ENCODE measurements at places on chromosomes 2 and 18.

GRCh38 chr2:108988796-108989713 is at the start of gene EDAR:
Gene EDAR (minus strand): TSS chr2:108989220. CDS start chr2:108931014, 58,206 bp downstream.
- peak; percentile 76 for DNase-seq

- DNase-seq, result no peak
These were observed 144.1 kb downstream of the SMAD7 start for GRCh38 chr18:48806551-48807261.

DNA sequence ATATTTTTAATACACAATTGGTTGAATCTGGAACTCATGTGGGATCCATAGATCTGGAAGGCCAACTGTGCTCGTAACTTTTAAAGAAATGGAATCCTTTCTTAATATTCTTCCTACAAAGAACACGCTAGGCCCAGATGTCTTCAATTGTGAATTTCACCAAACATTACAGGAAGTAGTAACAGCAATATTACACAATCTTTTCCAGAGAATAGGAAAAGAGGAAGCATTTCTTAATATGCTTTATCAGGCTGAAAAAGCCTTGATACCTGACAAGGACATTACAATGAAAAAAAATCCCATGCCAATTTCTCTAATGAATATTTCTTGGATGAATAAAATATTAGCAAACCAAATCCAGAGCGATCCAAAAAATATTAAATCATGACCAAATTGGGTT is 80.3 kb upstream of the HAAO start:
- no peak for DNase-seq

GRCh38 chr2:238202326-238203093 is 985 bp downstream of the ILKAP start:
- peak; percentile 79 for DNase-seq

GRCh38 chr2:208491641-208492040 is 85.0 kb downstream of the PTH2R start:
- no peak for DNase-seq

DNA sequence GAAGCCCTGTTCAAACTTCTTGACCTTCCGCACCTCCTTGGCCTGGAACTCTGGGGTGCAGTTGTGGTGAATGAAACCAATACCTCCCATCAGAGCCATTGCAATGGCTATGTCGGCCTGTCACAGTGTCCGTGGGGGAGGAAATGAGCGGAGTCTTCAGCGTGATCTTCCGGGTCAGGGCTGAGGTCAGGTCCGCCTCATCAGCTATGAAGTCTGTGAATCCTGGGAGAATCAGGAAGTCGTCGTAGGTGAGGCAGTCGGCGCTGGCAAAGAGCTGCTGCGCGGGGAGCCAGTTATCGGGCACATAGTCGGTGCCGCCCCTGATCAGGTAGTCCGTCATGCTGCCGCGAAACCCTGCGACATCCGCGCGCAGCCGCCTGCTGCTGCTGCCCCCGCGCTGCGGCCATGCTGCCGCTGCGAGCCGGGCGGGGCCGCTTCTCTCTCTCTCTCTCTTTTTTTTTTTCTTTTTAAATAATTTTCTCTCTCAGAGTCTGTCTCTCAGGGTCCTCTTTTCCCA is 154.1 kb upstream of the ZSWIM2 start:
- no peak for DNase-seq

DNA sequence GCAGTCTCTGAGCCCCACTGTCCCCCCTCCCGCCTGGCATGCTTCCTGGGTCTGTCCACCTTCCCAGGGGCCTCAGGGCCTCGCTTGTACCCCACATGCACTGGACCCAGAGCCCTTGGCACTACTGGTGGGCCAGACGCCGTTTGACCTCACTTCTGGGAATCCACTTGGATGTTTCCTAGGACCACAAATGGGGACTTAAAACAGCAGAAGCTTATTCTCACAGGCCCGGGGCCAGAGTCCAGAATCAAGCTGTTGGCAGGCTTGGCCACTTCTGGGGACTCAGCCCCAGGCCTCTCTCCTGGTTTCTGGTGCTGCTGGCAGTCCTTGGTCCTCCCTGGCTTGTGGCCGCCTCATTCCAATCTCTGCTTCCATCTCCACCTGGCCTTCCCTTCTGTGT is 19.6 kb downstream of the ANO7 start:
- no peak for DNase-seq

DNA sequence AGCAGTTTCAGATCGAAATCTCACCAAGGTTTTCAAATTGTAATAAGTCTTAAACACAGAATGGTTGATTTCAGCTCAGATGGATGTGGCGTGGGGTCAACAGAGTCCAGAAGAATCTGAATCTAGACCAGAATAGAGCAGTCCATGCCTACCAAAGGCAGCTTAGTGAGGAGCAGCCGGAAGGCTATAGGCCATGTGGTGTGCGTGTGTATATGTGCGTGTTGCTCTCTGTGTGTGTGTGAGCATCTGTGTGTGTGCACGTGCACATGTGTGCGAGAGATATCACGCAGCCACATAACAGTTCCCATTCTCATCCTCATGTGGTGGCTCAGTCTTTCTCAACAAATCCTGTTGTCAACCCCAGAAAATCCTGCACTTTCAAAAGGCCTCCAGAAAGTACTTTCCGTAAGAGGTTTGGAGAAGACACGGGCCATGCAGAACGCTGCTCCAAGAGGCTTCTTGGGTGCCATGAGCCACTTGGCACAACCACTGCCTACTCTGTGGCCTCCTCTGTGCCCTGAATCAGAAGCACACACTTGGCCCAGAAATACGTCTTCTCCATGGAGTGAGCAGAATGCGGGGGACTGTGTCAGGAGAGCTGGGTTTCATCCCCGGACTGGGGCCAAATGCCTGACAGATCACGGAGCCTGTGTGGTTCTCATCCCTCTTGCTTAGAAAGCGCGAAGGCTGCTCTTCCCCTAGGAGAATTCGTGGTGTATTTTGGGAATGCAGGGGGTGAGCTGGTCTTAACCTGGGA is 67.3 kb downstream of the ACKR3 start:
- no peak for DNase-seq

GRCh38 chr18:1653873-1654272 is 749.2 kb downstream of the ADCYAP1 start:
- DNase-seq, result no peak

DNA sequence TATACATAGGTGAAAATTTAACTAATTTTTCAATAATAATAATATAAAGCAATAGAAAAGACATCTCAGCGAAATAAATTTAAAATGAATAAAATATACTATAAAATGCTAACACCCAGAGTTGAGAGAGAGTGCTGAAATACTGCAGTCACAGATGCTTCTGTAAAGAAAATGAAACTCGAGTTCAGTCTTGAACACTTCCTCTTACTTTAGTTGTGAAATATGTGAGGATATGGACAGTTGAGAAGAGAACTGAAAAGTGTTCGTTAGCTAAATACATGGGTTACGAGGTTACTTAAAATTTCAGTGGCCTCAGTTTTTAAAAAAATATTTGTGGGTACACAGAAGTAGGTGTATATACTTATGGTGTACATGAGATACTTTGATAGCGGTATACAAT is 106.8 kb downstream of the DNAH7 start:
- DNase-seq, result no peak

DNA sequence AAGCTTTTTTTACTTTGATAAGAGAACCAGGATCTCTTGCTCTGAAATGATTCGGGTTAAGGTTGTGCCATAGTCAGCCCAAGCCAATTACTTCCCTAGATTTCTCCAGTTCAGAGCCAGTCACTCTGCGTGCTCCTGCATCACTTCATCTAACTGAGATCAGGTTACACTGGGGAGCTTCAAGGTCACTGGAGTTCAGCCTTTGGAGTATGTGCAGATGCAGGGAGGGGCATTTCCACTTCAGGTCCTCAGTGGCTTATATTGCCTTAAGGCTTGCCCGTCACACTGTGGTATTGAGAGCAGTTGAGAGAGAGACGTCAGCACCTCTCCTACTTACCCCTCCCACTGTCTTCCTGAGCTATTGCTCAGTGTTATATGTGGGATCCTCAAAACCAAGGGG is 317.8 kb downstream of the EPHA4 start:
- peak; percentile 52 for DNase-seq

DNA sequence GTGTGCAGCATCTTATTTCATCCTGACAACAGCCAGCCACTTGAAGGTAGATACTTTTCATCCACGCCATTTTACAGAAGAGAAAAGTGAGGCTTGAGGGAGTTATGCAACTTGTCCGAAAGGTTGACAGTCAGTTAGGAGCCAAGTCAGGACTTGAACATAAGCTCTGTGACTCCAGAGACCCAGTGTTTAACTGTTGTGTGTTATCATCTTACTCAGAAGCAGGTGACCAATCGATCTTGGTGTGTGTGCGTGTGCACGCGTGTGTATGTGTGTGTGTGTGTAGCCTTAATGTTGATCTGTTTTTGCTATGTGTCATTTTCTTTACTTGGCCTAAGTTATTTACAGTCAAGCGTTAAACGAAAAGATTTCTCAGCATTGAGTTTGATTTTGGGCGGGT is 22.0 kb downstream of the DRC1 start:
- DNase-seq, result no peak

GRCh38 chr2:46655551-46656436 is 176.4 kb downstream of the TMEM247 start:
- DNase-seq, result no peak

DNA sequence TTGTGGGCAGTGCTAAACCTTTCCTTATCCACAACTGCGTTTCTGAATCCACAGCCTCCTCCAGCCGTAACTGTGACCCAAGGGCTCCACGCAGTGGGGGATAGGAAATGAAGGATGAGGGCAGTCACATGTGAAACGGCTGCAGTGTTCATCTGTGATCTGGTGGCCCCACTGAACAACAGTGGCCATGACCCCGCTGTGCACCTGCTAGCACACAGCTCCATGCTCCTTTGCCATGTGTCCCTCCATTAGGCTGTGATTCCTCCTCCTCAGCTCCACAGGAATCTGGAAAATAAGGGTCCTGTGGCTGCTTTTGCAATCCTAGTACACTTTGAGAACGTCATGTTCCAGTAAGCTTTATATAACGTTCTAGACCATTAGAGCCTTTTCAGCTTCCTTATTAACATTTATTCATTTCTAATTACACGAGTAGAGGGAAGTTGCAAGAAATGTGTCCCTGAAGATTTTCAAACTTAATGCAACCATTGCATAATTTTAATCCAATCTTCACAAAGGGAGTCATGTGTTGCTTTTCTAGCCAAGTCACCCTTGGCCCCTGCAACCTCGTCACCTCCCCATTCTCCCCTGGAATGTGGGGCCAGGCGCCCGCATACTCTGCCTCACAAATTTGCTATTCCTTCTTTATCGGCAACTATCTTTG is 7.1 kb upstream of the NAPG start:
- peak; percentile 94 for DNase-seq

DNA sequence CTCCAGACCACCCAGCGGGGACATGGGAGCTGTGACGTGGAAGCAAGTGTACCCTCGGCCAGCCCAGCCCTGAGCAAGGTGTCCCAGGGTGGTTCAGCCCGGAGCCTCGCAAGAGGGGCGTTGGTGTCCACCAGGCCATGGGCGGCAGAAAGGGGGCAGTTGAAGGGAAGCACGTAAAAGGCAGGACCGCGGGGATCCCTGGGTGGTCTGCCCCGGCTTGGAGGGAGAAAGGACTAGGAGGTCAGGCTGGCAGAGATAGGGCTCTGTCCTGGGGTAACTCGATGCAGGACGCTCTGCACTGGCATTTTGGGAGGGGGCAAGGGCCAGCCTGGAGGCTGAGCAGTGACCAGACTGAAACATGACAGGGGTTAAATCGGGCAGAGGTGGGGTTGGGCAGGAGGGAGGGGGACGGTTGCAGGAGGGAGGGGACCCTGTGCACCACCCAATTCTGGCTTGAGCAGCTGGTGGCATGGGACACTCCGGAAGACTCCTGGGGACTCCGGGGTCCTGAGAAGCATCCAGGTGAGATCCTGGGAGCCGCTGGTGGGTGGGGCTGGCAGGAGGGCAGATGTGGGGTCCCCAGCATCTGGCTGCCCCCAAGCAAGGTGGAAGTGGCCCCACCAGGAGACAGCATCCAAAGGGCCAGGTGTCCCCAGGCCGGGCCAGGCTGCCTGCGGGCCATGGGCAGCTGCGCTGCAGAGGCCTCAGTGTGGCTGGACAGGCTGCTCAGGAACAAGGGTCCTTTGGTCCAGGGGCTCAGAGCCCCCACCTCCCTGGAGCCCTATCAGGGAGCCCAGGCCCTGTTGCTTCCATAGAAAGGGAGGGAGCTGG is 46.8 kb upstream of the GPC1 start:
- no peak for DNase-seq

GRCh38 chr2:117771969-117772630 is 42.4 kb upstream of the DDX18 start:
- DNase-seq, result peak; percentile 18

- DNase-seq, result no peak
These were observed 206.1 kb downstream of the SMAD2 start for GRCh38 chr18:47724186-47724975.

- DNase-seq, result no peak
These were observed 93.4 kb upstream of the MSH2 start for GRCh38 chr2:47309472-47309951.

DNA sequence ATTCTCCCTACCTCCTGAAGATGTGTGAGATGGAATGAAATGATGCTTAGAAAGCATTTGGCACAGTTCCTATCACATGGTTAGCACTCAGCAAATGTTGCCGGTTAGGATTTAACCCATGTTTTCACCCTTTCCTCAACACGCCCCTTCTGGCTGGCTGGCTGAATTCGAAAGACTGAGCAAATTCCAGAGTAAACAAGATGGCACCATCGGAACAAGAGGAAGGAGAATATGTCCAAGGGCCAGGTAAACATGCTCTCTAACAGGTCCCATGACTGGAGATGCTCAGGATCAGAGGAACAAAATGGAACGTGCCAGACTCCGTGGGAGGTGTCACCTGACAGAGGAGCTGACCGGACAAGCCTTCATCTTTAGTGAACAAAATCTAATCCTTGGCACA is 145.6 kb downstream of the ANKRD44 start:
- no peak for DNase-seq

- no peak for DNase-seq
These were observed 75.2 kb upstream of the SLC14A2 start for GRCh38 chr18:45540125-45540524.

DNA sequence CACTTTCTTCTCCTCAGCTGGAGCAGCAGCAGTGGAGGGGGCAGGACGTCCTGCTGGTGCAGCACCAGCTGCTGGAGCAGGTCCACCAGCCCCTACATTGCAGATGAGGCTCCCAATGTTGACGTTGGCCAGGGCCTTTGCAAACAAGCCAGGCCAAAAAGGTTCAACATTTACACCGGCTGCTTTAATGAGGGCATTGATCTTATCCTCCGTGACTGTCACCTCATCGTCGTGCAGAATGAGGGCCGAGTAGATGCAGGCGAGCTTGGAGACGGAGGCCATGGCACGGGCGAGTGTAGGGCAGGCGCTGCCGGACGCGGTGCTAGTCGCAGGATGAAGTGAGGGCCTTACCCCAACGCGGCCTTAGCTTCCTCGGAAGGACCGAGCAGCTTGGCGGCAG is 12.5 kb downstream of the HOXD1 start:
- DNase-seq, result no peak

- peak; percentile 99 for DNase-seq
These were observed 207.0 kb downstream of the ZNF407 start for GRCh38 chr18:74804677-74805076.

DNA sequence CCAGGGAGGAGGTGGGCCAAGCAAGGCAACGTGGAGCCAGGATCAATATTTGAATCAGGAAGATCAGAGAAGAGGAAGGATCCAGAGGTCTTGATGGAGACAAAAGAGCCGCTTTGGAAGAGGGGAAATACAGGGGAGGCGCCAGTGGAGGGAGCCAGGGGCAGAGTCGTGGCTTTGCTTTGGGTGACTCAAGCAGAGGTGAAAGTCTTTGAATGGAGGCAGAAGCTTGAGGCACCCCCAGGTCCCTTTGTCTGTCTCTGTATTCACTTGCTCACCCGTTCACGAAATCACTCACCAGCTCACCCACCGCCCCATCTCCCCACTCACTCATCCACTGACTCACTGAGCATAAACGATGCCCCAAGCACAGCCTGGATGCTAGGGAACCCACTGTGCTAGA is 134.1 kb downstream of the ACOXL start:
- no peak for DNase-seq

Measured in NCI-H69 (cell line).